Myocyte (in vitro differentiated cells): ENCODE measurements at places on chromosomes 5 and 9. TPM values are rescaled to one million over a fixed set of nuclear protein-coding genes. Genes with fewer than 3 reads are reported as not detected.

The MINAR2 gene
- total RNA-seq = not detected in 2 replicates

- no peak for DNase-seq
Observed at GRCh38 chr9:88829276-88829675, 162.0 kb upstream of the S1PR3 start.

The ZNF474 gene
- total RNA-seq = 5.9 and 8.3 TPM in 2 replicates

DNA sequence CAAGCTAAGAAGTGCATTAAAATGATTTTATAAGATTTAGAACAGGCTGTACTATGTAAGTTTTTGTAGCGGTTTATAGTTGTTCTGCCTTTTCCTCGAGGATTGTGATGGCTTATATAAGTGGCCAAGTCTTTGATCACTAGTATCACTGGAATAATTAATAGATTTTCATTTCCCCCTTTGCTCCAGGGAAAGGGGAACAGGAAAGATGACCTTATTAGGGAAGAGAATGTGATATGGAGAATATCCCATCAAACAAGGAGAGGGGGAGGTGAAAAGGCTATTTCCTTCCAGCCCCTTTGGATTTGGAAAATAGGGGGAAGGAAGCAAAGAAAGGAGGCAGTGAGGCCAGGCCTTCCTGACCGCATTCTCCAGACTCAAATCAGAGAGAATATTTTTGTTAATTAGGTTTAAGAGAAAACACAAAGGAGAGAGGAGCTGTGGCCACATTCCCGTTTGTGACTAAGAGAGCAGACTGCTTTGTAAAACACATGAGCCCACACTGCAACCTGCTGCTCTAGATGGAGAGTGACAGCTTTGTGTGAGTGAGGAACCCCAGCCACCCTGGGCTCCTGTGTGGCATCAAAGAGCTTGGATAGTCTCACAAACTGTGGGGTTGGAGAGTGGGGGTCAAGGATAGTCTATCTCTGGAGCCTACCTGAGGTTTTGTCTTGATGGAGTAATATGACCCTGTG, 359.5 kb downstream of the DTWD2 start:
- DNase-seq = no peak

- no peak for DNase-seq
Observed at GRCh38 chr9:135561391-135562234, at the start of gene PAEP. Gene PAEP, plus strand, starts transcription at chr9:135561756.

The C6 gene
- total RNA-seq = not detected in 2 replicates

DNA sequence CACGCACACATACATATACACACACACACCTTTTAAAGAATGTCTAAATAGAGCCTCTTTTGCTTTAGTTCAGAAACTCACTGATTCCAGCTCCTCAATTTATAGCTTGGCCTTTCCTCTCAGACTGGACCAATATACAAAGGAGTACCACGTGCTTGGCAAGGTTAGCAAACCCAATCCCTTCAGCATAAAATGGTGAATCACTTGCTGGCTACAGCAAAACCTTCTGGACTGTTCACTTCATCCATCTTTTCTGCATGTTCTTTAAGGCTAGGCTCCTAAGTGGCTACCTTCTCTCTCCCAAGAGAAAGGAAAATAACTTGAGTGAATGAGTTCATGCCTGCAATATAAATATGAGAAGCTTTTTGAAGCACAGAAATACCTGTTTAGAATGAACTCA, 109.7 kb downstream of the LPAR1 start:
- no peak for DNase-seq

DNA sequence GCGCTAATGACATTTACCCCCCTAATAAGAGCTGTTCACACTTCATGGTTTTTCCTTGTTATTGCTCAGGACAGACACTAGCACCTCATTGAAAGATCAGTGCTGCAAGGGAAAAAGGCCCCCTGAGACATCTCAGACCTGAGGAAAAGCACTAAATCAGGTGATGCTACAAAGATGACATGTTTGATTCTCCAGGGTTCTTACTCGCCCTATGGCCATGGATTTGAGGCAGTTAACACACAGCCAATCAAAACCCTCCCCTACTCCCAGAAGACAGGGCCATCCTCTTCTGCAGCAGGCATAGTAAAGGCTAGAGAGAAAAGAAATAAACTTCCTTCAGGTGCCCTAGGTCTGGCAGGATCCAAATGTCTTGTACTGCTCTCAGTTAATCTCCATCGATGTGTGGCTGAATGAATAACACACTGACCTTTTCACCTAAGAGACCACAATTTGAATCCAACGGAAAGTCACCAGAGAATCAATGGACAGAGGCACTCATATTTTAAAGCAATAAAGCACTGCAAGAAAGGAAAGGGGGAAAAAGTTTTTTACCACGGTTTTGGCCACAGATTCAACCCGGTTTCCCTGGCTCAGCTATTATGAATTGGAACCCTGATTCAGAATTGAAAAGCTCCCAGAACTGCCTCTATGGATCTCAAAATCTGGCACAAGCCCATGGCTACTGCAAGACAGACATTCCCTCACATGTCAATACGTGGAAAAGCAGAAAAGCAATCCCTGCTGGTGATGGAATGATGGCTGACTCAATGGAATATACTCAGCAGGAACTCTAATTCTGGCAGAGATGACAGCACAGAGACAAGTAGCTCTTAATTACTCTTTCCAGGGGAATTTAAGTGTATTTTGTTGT, 329.5 kb downstream of the BNC2 start:
- DNase-seq = no peak

The CARTPT gene
- total RNA-seq = not detected in 2 replicates

The CXCL14 gene
- total RNA-seq = not detected in 2 replicates

DNA sequence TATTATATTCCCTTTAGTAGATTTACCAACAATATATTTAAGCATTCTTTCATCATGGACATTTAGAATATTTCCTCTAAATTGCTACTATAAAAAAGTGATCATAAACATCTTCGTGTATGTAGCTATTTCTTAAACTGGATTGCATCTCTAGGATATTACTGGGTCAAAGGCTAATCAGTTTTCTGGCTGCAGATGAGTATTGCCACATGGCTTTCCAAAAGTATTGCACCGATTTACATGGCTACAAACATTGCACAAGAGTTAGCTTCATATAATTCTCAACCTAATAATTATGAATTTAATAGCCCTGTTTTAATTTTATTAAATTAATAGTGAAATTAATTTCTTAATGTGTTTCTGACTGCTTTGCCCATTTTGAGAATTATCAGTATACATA, 183.4 kb downstream of the DMRT2 start:
- no peak for DNase-seq

DNA sequence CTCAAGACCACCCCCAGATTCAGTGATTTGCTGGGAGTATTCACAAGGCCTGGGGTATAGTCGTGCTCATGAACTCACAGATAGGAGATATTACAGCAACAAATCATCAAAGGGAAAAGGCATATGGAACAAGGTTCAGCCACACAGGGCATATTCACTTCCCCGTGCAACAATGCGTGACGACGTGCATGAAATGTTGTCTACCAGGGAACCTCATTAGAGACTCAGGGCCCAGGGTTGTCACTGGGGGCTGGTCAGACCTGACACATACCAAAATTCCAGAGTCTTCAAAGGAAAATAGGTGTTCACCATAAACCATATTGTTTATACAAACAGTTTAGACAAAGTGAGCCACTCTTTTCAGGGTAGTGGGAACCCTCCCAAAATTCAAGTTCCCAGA, 212.4 kb downstream of the RFK start:
- no peak for DNase-seq

DNA sequence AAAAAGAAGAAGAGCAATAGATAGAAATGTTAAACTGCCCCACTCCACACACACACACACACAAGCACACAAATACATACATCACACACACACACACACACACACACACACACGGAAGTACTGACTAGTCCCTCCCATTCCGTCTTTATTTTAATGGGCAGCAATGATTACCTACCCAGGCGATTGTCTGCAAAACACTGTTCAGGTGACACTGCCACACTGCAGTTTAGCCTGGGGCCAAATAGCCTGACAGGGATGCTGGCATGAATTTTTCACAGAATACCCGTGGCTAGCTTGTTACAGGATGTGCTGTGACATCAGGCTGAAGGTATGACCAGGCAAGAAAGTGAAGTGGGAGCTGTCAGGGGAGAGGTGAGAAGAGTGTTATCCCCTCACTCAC, 86.9 kb downstream of the FRMD3 start:
- no peak for DNase-seq

GRCh38 chr5:118565335-118565971, 422.9 kb downstream of the DTWD2 start:
- no peak for DNase-seq

The HMMR gene
- total RNA-seq = 1.4 and 3.5 TPM in 2 replicates

DNA sequence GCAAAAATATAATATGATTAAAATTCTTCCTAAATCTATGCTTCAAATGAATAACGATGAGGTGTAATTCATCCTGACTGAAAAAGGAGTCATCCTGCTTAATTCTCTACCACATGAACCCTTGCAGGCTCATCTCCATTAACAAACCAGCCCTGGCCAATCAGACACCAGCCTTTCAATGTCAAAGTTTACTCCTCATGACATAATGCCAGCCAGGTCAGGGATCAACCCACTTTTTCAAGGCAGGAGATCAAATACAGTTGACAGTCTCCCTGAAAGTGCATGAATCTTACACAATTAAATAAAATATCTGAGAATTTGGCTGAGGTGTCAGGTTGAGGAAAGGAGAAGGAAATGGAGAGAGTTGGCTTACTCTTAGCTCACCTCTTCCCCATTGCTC, 7.0 kb downstream of the GRIN3A start:
- DNase-seq = no peak

- DNase-seq = no peak
Observed at GRCh38 chr5:68406767-68407241, 191.2 kb downstream of the PIK3R1 start.

The TOMM5 gene
- 107 and 109 TPM in 2 replicates for total RNA-seq

GRCh38 chr5:159100782-159101646, 1.3 kb upstream of the EBF1 start:
- no peak for DNase-seq

GRCh38 chr5:105501315-105501714, 1938.7 kb upstream of the NUDT12 start:
- DNase-seq = peak; percentile 11

DNA sequence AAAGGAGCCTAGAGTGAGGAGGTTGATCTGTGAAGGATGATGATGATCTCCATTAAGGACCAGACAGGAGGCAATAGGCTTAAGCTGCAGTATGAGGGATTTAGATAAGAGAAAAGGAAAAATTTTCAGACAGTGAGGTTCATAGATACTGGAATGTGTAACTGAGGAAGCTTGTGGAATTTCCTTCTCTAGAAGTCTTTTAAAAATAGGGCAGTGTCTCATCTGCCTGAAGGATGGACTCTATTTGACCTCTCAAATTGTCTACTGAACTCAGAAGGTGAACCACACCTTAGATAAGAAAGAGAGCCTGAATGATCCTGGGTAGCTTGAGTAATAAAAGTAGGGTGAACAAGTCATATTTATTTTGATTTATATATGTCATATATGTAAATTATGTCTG, 148.2 kb upstream of the CDKN2B start:
- no peak for DNase-seq

The CDH9 gene
- total RNA-seq = not detected in 2 replicates

- no peak for DNase-seq
Observed at GRCh38 chr5:14077501-14077900, 65.6 kb upstream of the TRIO start.

DNA sequence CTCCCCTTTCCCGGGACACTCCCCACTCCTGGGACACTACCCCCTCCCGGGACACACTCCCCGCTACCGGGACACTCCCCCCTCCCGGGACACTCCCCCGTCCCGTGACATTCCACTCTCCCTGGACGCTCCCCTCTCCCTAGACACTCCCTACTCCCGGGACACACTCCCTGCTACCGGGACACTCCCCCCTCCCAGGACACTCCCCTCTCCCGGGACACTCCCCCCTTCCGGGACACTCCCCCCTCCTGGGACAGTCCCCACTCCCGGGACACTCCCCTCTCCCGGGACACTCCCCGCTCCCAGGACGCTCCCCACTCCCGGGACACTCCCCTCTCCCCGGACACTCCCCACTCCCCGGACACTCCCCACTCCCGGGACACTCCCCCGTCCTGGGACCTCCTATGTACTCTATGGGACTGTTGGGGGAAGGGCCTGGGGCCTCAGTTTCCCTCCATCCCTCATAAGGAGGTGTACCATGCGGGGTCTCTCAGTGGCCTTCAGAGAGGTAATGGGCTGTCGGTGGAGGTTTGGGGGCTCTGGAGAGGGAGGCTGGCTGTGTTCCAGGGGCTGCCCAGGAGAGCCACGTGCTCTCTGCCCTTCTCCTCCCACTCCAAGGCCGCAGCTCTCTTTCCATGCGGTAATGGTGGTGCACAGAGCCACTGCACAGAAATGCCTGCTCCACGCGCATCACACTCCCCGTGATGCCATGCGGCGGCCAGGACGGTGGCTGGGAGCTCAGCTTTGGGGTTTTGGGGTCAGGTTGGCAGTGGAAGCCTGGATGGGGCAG, 96.2 kb downstream of the RXRA start:
- no peak for DNase-seq

- DNase-seq = no peak
Observed at GRCh38 chr9:103427696-103428095, 432.6 kb downstream of the CYLC2 start.

- DNase-seq = peak; percentile 15
Observed at GRCh38 chr5:67154556-67155206, 41.9 kb downstream of the CD180 start.

GRCh38 chr9:128677794-128678193, 11.2 kb upstream of the SET start:
- DNase-seq = no peak

GRCh38 chr9:130997925-130998596, 10.9 kb upstream of the LAMC3 start:
- DNase-seq = peak; percentile 83

DNA sequence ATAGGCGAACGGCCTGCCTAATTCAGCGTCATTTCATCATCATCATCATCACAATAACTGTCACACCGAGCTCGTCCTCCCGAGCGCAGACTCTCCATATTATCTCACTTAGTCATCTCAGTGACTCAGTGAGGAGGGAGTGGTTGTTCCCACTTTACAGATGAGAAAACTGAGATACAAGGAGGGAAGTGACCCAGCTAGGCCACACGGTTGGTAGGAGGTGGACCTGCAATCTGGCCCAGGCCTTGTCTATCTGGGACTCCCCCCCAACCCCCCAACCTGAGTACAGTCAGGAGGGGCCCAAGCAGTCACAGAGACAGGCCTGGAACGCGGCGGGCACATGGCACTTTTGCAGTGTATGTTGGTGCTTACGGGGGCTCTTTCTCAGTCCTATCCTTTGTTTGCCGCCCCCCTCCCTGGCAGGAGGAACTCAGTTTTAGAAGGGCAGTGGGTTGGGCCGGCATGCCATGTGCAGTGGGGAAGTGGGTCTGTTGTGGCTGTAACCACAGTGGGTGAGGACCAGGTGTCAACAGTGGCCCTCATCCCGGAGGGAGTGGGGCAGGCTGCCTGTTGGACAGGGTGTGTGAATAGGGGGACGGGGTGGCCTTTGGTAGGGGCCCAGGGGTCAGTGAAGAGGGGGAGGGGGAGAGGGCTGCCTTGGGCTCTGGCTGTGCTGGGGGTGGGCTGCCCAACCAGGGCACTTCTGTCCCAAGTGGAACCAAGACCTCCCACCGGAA, 1.7 kb upstream of the RXRA start:
- DNase-seq = peak; percentile 46

The TDRD7 gene
- total RNA-seq = 4.7 and 5.2 TPM in 2 replicates

- DNase-seq = no peak
Observed at GRCh38 chr5:158899211-158899610, 200.5 kb downstream of the EBF1 start.

- no peak for DNase-seq
Observed at GRCh38 chr5:181044662-181045305, 4.7 kb downstream of the BTNL9 start.

GRCh38 chr5:128665747-128666355, 127.8 kb upstream of the FBN2 start:
- no peak for DNase-seq
